H9 (cell line): ENCODE measurements at places on chromosomes 11 and 22. TPM values are rescaled to one million over a fixed set of nuclear protein-coding genes. Genes with fewer than 3 reads are reported as not detected.

- peak; percentile 90 for DNase-seq
These were observed 7.4 kb downstream of the DUSP8 start for GRCh38 chr11:1564535-1565172.

DNA sequence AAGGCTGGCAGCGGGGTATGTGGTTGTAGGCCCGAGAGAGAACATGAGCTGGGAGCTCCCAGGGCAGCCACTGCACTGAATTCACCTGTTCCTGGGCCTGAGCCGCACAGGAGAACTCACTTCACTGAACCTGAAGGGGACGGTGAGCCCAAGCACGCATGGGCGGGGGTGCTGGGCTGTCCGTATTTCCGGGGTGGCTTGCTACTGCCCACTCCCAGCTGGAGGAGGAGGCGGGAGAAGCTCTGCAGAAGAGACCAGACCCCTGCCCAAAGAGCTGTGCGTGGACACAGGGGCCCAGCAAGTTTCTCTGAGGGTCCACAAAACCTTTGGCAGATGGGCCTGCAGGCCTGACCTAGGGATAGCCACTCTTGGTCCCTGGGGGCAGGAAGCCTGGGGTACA, 4.8 kb downstream of the TTLL12 start:
- no peak for DNase-seq

BCO2 gene
- 0.31 and 0.44 TPM in 2 replicates for total RNA-seq

SLC5A4 gene
- not detected in 2 replicates for total RNA-seq
